Activated naive CD4-positive, alpha-beta T cell treated with anti-CD3 and anti-CD28 coated beads for 36 hours (primary cell): ENCODE measurements at places on chromosomes 3 and 15.

DNA sequence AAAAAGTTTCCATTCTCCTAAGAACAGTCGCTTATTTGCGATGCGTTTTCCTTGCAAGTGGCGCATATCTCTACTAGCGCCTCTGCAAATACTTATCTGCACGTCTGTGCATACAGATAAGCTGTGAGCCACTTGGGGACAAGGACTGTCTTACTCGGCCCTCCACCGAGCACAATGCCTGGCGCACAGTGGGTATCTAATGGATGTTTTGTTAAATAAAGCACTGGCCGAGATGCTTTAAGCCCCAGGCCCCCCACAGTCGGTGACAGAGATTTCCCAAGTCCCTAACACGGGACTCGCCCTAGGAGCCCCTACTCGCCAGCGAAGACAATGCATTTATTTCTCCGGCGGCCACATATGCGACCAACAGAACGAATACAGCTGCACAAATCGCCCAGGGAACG, 503 bp downstream of the HLTF start:
- DNase-seq, result peak; percentile 36

DNA sequence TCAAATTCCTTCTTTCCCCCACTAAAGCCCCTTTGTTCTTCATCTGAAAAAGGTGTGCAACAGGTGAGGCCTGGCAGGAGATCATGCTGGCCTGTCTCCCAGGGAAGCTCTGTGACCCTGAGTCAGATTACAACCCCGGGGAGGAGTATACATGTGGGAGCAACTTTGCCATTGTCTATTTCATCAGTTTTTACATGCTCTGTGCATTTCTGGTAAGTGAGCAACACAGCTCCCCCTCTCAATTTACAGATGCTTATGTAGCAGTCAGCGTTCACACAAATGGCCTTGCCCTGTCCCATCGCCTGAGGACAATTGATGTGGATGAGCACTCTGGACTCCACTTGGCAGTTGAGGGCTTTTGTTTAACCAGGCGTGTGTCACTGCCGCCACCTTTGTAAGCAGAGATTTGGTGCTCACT, 70.4 kb downstream of the CHDH start:
- DNase-seq, result no peak

DNA sequence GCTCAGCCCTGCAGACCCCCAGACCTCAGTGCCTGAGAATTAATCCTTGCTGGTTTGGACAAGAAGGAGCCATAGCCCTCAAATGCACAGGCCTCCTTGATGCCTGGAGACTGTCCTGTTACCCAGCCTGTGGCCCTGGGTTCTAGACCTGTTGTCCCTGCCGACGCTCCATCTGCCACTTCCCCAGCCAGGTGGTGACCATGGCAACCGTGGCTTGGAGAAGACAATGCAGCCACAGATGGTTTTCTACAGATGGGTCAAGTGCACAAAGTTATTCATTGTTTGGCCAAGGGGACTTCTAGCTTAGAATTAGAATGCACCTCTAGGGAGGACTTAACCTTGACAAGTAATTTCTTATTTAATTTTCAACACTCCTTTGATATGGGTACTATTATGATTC, 297.1 kb downstream of the UACA start:
- DNase-seq, result no peak

DNA sequence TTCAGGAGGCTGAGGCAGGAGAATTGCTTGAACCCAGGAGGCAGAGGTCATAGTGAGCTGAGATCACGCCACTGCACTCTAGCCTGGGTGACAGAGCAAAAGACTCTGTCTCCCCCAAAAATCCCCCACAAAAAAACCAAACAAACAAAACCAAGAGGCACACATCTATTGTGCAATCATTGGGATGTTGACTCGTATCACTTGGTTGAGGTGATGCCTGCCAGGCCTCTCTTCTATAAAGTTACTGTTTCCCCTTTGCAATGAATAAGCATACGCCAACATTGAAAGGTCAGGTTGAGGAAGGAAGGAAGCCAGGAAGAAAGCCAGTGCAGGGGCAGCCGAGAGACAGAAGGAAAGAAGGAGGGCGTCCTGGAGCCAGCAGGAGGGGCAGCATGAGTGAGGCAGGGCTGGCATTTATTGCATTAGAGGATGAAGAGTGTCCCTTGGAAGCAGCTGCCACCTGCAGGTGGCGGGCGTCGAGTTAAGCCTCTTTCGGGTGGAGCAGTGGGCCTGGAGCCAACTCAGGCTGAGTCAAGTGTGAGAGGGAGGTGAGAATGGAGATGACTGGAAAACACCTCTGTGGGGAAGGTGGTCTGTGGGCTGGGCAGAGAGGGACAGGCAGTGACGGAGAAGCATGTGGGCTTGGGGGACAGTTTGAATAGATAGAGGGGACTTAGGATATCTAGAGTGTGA, 8.3 kb upstream of the CSPG4 start:
- DNase-seq, result peak; percentile 63

DNA sequence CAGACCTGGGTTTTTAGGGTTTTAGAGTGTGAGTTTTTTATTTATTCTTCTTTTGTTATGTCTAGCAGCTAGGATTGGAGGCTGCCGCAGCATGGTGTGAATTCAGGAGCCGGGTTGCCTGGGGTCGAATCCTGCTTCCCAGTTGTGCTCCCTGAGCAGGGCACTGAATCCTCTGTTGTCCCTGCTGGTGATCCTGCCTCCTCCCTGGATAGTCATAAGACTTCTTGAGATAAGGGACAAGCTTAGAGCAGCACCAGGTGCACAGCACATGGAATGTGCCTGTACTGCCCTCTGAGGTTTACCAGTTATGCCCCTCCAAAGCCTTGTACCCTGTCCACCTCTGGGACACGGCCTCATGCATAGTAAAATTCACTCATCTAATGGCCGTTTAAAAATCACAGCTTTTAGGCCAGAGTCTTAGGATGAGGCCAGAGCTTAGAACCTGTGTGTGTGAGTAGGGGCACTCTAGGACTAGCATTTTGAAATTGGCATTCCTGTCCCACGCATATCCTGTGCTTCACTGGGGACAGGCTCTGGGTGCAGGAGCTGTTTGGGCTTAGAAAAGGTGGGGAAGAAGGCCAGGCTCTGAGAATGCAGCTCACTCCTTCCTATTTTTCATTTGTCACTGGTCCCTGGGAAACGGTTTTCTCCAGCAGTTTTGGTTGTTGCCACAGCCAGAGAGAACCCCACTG, 47.7 kb downstream of the CHCHD6 start:
- no peak for DNase-seq
